Activated CD8-positive, alpha-beta memory T cell treated with anti-CD3 and anti-CD28 coated beads for 24 hours (primary cell): ENCODE measurements at places on chromosomes 7 and 10.

DNA sequence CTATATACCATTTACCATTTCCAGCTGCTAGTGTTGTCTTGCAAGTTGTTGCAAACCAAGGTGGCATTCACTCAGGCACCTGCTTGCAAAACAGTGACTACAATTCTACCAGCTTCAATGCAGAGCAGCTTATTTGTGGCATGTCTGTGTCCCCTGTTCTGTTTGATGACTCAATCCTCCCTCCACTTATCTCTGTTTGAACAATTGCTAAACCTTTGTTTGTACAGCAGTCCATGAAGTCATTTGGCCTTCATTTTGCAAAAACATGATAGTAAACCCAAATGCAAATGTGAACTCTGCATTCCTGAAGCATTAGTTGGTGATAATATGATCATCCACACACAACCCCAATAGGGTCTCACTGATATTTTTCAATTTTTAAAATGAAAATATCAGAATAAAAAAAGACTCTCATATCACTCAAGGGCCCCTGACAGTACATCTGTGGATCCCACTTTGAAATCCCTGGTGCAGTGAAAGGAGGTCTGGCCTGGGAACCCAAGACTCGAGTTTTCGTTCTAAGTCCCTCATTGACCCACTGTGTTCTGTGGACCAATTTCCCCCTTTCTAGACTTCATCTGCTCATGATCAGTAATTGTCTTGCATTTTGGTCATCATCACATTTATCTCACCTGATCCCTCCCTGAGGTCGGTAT, 425.4 kb downstream of the RPS24 start:
- DNase-seq, result no peak

GRCh38 chr7:102295346-102296178, 8.9 kb downstream of the SH2B2 start:
- DNase-seq, result no peak

DNA sequence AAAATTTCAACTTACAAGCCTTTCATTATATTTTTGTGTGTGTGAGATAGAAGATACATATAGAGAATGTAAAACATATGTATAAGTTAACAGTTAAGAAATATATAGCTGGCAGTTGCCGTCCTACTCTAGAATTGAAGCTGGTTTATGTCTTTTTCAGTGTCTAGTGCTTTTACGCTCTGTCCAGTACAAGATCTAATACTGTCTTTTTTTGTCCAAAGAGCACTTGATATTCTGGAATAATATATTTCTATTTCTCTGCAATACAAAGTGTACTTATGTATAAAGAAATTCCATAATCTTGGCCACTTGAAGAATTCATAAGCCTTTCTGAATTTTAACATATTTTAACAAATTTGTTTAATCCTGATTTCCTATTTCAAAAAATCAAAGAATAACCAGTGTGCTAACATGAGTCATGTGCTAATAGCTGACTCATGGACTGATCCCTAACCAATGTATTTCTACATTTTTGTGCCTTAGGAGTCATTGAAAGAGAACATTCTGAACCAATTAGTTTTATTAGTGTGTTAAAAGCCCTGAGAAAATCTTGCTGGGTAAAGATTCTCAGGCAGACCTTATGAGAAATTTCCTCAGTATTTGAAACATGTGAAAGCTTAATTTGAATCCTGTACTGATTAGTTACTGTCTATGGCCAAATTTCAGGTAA, 73.2 kb upstream of the CCAR1 start:
- no peak for DNase-seq

DNA sequence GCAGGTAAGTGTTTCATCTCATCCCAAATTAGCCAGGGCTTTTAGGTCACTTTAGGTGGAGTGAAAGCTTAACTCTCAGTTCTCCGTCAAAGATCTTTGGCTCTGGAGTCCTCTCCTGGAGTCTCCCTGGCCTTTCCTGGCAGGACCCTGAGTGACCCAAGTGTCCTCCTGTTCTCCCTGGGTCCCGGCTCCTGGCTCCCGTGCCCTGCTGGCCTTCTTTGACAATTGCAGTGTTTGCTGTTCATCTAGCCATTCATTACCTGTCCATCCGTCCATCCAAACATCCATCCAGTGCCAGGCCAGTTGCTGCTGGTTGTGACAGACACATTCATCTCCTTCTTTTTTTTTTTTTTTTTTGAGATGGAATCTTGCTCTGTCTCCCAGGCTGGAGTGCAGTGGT, 6.2 kb upstream of the TPST1 start:
- DNase-seq, result no peak

DNA sequence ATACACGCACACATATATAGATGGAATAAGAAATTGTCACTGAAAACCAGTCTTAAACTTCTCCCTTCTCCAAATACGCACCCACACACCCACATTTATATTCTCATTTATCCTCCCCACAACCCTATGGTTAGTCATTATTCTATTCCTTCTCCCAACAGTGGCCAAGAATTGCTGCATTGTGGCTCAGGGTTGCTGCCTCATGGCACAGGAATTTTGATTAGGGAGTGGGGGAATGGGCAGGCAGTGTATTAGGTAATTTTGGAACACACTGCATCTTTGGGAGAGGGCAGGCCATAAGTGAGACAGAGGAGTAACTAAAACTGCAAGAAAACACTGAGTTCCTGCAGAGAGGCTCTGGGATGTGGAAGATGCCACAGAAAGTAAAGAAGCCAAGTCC, 35.7 kb downstream of the NAPEPLD start:
- no peak for DNase-seq

- DNase-seq, result peak; percentile 80
These were observed 4.8 kb downstream of the ELOVL3 start for GRCh38 chr10:102230861-102231356.

DNA sequence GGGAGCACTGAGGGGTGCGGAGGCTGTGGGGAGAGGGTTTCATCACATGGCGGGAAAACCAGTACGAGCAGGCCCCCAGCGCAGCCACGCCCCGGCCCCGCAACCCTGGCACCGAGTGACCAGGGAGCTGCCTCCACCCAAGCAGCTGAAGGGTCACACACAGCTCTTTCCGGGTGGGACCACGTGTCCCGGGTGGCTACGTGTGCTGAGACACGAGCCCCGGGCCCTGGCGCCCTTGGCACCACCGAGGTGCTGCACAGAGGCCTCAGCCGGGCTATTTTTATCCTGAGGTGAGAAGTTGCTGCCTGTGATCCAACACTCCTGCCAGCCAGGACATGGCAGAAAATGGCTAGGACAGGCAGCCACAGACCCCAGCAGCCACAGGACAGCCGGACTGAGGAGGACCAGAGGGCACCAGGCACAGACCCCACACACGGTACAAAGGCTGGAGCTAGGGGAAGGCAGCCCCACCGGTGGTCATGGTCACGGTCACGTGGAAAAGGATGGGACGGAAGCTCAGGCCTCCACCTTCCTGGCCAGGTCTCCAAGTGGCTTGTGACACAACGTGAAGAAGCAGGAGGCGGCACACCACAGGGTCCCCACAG, 223.7 kb downstream of the MAD1L1 start:
- DNase-seq, result no peak

DNA sequence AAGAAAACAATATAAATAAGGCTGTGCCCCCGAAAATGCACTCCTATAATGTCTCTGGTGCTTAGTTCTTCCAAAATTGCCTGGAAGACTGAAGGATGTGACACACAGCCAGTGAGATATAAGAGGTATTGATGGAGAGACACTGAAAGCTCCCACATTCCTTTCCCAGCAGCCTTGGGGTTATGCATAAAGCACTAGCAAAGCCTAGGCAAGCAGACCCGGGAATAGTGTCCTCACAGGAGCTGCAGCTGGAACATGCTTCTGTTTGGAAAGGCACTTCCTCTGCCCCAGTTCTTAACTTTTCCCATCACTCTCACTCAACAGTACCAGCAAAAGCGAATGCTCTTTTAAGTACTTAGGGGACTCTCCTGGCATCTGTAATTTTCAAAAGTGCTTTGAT, 178.0 kb downstream of the AMPH start:
- no peak for DNase-seq

- no peak for DNase-seq
These were observed 180.6 kb downstream of the LRMDA start for GRCh38 chr10:75611993-75612372.

DNA sequence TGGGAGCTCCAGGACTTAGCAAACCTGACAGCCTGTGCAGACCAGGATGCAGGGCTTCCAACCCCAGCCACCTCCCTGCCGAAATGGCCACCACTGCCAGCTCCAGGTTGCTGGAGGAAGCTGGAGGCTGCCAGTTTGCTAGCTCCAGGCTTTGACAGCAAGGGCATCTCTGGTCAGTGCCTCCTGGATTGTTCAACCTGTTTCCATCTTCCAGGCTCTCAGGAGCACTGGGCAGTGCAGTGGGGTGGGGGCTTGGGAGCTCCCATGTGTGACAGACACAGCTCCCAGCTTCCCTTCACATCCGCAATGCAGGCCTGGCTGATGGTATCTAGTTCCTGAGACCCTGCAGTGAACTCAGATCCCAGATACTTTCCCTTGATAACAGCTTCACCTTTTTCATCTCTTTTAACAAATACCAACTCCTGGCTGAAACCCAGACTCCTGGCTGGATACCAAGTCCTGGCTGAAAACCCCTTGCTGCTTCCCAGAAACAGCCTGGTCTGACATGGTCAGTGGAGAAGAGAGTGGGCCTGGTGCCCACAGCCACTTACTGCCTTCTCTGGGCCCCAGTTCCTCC, 20.8 kb upstream of the RET start:
- DNase-seq, result no peak

- DNase-seq, result no peak
These were observed 197.3 kb downstream of the PRPF18 start for GRCh38 chr10:13784067-13784466.

GRCh38 chr10:30047924-30048531, 11.4 kb downstream of the JCAD start:
- DNase-seq, result no peak

GRCh38 chr10:13983035-13983434, 347.7 kb downstream of the FRMD4A start:
- no peak for DNase-seq

DNA sequence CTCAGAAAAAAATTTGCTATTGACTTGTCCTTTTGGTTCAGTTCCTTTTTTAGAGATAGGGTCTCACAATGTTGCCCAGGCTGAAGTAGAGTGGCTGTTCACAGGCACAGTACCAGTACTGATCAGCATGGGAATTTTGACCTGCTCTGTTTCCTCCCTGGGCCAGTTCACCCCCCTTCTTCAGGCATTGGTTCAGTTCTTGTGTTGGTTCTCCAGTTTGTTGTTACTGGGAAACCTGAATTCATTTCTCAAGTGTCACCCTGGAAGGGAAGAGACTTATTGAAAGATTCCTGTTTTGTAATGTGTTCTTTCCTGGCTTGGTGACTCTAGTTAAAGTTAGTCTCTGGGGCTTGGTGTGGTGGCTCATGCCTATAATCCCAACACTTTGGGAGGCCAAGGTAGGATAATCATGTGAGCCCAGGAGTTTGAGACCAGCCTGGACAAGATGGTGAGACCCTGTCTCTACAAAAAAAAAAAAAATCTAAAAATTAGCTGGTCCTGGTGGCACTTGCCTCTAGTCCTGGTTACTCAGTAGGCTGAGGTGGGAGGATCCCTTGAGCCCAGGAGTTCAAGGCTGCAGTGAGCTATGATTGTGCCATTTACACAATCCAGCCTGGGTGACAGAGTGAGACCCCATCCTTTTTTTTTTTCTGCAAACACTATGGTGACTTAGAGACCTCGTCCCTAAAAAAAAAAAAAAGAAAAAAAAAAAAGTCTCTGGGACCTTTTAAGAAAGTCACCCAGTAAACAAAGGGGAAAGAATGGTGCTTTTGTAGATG, 52.7 kb downstream of the CNNM2 start:
- DNase-seq, result no peak

GRCh38 chr10:126001576-126001975, 105.2 kb downstream of the FANK1 start:
- no peak for DNase-seq

DNA sequence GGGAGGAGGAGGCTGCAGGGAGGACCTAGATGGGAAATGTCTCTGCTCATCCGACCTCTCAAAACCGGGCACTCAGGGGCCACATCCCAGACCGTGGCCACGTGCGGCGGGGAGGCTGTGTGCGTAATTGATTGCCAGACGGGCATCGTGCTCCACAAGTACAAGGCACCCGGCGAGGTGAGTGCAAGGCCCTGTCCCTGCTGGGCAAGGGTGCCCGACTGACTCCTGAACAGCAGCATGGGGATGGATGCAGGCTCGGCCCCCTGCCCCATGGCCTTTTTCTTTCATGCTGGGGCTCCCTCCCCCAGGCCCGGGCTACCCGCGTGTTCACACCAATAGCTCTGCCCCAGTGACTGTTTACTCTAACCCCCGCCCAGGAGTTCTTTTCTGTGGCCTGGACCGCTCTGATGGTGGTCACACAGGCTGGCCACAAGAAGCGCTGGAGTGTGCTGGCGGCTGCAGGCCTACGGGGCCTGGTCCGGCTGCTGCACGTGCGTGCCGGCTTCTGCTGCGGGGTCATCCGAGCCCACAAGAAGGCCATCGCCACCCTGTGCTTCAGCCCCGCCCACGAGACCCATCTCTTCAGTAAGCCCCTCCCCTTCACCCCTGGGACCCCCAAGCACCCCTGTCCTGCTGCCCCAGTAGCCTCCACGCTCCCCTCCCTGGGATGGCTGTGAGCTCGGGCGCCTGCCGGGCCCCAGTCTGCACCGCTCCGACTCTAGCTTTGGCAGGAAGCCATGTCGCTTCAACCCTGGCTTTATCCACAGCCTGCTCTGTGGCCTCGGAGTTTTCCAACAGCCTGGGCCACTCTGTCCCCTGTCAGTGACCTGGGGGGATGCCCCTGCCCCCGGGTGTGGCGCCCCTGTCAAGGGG, 3.9 kb downstream of the LRWD1 start:
- no peak for DNase-seq

DNA sequence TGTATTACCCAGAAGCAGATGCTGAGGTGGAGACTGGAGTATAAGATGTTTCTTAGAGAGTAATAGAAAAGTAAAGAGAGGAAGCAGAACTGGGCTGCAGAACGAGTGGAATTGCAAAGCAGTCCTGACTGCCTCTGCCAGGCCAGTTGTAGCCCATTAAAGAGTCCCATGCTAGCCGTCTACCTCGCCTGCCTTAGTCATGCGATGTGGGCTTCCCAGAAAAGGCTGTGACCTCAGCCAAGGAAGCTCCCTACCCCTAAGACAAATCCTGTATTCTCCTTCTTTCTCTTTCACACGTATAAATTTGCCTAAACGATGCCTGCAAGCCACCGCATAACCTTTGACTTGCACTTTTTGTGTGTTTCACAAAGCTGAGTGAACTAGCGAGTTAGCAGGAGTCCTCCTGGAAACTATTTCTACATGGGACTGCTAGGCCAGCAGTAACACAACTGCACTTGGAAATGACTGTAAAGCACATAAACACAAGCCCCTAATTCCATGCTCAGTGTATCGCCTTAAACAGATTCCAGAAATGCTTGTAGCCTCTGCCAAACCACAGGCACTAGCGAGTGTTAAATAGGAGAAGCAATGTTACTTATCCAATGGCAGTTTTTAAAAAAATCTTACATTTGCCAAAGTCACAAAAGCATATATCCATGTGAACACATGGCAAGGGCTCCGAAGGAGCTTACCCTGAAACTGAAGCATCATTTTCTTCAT, 47.4 kb upstream of the GNAI1 start:
- no peak for DNase-seq

DNA sequence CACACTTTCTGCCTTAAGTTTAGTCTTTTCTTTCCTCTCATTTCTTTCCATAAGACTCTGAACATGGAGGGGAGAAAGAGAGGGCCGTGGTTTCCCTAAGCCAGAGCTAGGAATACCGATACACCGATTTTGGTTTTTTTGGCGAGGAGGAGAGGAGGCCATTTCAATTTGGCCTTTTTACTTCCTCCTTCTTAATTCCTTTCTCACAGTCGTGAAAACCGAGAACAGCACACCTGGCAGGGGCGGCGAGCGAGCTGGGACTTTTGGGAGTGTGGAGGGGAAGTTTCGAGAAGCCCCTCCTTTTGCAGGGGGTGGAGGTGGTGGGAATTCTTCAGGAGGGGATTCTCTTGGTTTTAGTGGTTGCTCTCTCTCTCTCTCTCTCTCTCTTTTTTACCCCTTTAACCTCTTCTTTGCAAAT, 6.2 kb downstream of the GATA3 start:
- DNase-seq, result no peak
